Upper lobe of left lung (tissue), 6 donors: ENCODE measurements at places on chromosomes 16 and 17. TPM values are rescaled to one million over a fixed set of nuclear protein-coding genes. Genes with fewer than 3 reads are reported as not detected.

GRCh38 chr17:77771998-77772397 is 186.5 kb upstream of the TNRC6C start:
- no peak overlapping the region for H3K27ac ChIP-seq
- H3K4me3 ChIP-seq, result no peak overlapping the region
- no peak for DNase-seq
- H3K4me1 ChIP-seq, result peaks cover 7% of the 10 kb centered on the region
- H3K27me3 ChIP-seq, result no peaks in the 10 kb centered on the region

DNA sequence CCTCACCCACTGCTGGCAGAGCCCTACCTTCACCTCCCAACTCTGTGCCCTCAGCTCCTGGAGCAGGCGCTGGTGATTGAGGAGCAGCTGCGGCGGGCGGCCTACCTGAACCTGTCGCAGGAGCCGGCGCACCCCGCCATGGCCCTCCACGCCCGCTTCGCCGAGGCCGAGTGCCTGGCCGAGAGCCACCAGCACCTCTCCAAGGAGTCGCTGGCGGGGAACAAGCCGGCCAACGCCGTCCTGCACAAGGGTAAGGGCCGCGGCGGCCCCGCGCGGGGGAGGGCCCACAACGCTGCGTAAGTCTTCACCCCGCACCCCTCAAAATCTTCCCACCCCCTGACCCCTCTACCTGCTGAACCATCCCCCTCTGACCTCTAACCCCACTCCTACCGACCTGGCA is 7.0 kb downstream of the RNF227 start:
- DNase-seq, result peak; percentile 83
- no peak overlapping the region for H3K4me3 ChIP-seq
- no peaks in the 10 kb centered on the region for H3K27me3 ChIP-seq

PPL gene
- 131 TPM for total RNA-seq

- no peaks in the 10 kb centered on the region for H3K36me3 ChIP-seq
Measured at GRCh38 chr17:59155439-59156177, at the start of gene PRR11. PRR11 (plus strand) TSS chr17:59155746; CDS start chr17:59169753, 14,007 bp downstream.

RPGRIP1L gene
- total RNA-seq, result 15.9 TPM

- H3K27ac ChIP-seq, result no peak overlapping the region
- no peak for DNase-seq
Measured at GRCh38 chr17:4800462-4801196, 1.5 kb downstream of the C17orf114 start.

DNA sequence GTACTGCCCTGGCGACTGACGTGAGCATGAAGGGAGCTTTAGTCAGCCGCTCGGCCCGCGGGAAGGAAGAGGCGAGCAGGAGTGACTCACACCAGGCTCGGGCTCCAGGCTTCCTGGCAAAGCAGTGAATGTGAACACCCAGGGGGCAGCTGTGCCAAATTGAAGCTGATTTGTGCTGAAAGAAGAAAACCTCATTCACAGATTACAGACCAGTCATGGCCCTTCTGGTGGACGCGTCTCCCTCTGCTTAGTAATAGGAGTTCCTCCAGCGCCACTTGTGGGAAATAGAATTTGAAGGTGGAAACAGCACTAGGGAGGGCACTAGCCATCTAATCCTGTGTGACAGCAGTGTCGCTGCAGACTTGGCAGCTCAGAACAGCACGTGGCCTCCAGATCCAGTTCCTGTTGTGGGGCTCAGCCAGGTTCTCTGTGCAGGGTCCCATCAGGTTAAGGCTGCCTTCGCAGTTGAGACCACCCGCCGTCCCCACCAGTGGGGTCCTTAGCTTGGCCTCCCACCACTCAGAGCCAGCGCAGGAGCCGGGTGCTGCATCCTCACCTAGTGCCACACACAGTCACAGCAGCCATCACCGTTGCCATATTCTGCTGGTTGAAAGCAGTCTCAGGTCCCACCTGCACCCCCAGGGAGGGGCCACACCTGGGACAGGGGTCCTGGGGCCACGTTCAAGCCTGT is 164.5 kb upstream of the CHMP6 start:
- H3K4me1 ChIP-seq, result peaks cover 2% of the 10 kb centered on the region
- peak; percentile 56 for DNase-seq
- no peak overlapping the region for H3K27ac ChIP-seq
- no peak overlapping the region for H3K4me3 ChIP-seq
- H3K27me3 ChIP-seq, result no peaks in the 10 kb centered on the region

DNA sequence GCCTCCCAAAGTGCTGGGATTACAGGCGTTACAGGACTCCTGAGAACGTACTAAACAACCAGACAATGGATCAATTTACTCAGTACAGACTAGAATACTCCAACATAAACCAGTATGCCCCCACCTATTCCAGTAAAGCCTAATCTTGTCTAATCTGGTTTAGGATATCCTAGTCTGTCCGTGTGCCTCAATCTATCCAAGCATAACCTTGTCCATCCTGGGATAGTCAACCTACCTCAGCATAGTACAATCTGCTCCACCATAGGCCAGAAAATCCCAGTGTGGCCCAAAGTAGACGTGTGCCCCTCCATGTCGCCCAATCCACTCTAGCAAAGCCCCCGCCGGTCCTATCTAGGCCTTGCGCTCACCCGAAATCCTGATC is 625 bp downstream of the DVL2 start:
- peaks cover 43% of the 10 kb centered on the region for H3K4me1 ChIP-seq
- H3K36me3 ChIP-seq, result peaks cover 27% of the 10 kb centered on the region
- H3K27me3 ChIP-seq, result no peaks in the 10 kb centered on the region
- peak; percentile 33 for DNase-seq

C1QL1 gene
- not detected for total RNA-seq

GRCh38 chr17:75767881-75768280 is 2.9 kb upstream of the GALK1 start:
- no peak for DNase-seq
- H3K4me3 ChIP-seq, result no peak overlapping the region
- H3K27me3 ChIP-seq, result no peaks in the 10 kb centered on the region

CAMKK1 gene
- 4.9 TPM for total RNA-seq

DNA sequence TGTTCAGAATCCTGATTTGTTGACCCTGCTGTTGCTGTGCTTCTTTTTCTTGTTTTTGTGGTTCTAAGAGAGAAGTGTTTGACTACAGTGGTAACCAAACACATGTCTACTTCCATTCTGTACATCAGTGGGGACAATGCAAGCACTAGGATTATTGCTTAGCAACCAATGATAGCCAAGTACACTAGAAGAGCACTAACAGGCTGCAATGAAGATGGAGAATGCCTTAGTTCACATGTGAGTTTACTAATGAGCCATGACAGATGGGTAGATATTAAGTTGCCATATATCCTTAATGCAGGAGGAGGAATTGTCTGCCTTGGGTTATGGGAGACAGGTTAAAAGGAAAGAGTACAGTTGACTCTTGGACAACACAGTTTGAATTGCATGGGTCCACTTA is 8.3 kb downstream of the EFCAB5 start:
- no peaks in the 10 kb centered on the region for H3K27me3 ChIP-seq
- H3K4me3 ChIP-seq, result no peak overlapping the region
- DNase-seq, result no peak

TLCD1 gene
- 7.3 TPM for total RNA-seq

GRCh38 chr16:8084882-8085281 is 505.4 kb downstream of the TMEM114 start:
- no peaks in the 10 kb centered on the region for H3K4me1 ChIP-seq
- H3K4me3 ChIP-seq, result no peak overlapping the region
- H3K27me3 ChIP-seq, result no peaks in the 10 kb centered on the region
- no peaks in the 10 kb centered on the region for H3K36me3 ChIP-seq
- H3K27ac ChIP-seq, result no peak overlapping the region

VTN gene
- total RNA-seq, result 3.7 TPM

- H3K4me3 ChIP-seq, result no peak overlapping the region
- DNase-seq, result no peak
- H3K27me3 ChIP-seq, result no peaks in the 10 kb centered on the region
- peaks cover 4% of the 10 kb centered on the region for H3K36me3 ChIP-seq
Measured at GRCh38 chr17:2655546-2655945, 56.0 kb downstream of the CLUH start.

GRCh38 chr16:10923146-10923649 is 19.1 kb downstream of the DEXI start:
- H3K4me3 ChIP-seq, result no peak overlapping the region
- peaks cover 77% of the 10 kb centered on the region for H3K36me3 ChIP-seq
- no peak overlapping the region for H3K27ac ChIP-seq
- no peaks in the 10 kb centered on the region for H3K27me3 ChIP-seq
- peaks cover 24% of the 10 kb centered on the region for H3K4me1 ChIP-seq

DNA sequence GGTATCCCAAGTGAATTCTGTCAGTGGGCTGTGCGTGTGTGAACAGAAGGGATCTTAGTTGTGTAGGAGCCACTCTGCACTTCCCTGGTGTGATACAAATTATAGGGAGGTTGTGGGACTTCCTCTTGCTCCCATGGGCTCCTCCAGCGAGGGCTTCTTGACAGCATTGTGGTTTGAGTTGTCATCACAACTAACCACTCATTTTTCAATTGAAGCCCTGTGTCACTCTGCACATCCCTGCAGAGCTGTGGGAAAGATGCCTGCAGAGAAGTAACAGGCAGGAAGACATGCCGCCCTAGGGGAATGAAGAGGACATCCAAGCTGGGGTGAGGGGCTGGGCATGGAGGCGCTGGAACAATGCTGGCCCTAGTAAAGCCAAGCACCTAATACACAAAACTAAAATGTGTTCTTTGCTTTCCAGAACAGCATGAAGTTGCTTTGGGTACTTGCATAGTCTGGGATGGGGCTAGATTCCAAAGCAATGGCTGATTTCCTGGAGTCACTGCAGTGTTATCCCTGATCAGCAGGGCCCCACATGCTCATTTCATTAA is 692.5 kb downstream of the TOX3 start:
- H3K4me1 ChIP-seq, result no peaks in the 10 kb centered on the region
- DNase-seq, result no peak
- H3K4me3 ChIP-seq, result no peak overlapping the region
- no peak overlapping the region for H3K27ac ChIP-seq

DNA sequence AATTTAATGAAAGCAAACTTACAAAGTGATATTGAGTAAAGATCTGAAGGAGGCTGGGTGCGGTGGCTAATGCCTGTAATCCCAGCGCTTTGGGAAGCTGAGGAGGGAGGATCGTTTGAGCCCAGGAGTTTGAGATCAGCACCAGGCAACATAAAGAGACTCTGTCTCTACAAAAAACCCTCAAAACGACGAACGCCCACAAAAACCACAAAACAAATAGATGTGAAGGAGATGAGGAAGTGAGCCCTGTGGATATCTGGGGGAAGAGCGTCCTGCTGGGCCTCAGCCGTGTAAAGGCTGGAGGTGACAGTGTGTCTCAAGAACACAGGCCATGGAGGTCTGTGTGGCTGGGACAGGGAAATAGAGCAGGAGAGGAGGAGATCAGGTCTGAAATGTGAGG is 68.8 kb downstream of the ITFG1 start:
- H3K27ac ChIP-seq, result no peak overlapping the region
- no peak for DNase-seq
- H3K4me1 ChIP-seq, result peaks cover 7% of the 10 kb centered on the region

GRCh38 chr16:30954993-30955392 is 2.6 kb upstream of the SETD1A start:
- H3K4me3 ChIP-seq, result no peak overlapping the region
- peaks cover 35% of the 10 kb centered on the region for H3K4me1 ChIP-seq
- peaks cover 17% of the 10 kb centered on the region for H3K36me3 ChIP-seq
- H3K27me3 ChIP-seq, result no peaks in the 10 kb centered on the region
- DNase-seq, result no peak
- H3K27ac ChIP-seq, result no peak overlapping the region

GRCh38 chr17:41530062-41531048 is 2.2 kb upstream of the KRT19 start:
- peak; percentile 85 for DNase-seq
- peaks cover 15% of the 10 kb centered on the region for H3K27me3 ChIP-seq
- no peaks in the 10 kb centered on the region for H3K36me3 ChIP-seq
- no peak overlapping the region for H3K4me3 ChIP-seq

DNA sequence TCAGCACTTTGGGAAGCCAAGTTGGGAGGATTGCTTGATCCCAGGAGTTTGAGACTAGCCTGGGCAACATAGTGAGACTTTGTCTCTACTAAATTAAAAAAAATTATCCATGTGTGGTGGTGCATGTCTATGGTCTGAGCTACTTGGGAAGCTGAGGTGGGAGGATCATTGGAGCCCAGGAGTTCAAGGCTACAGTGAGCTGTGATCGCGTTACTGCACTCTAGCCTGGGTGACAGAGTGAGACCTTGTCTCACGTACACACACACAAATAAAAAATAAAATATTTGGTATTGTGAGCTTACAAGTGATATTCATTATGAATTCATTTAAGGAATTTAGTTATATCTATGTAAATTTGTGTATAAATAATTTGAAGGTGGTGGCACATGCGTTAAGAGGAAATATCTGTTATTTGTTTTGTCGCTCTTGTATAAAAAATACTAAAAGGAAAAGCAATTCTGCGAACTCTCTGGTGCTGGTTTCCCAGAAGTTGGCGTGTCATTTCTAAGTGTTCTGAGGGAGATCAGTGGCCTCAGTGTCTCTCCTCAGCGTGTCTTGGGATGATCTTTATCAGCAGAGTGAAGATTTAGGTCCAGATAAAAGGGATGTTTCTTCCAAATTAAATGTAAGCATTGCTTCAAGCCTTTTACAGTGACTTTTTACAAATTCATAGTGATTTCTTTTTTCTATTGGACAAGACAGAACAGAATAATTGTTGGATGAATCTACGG is 187.6 kb downstream of the FTO start:
- no peak overlapping the region for H3K27ac ChIP-seq
- H3K36me3 ChIP-seq, result peaks cover 17% of the 10 kb centered on the region
- H3K27me3 ChIP-seq, result no peaks in the 10 kb centered on the region
- peaks cover 25% of the 10 kb centered on the region for H3K4me1 ChIP-seq

- peaks cover 5% of the 10 kb centered on the region for H3K4me1 ChIP-seq
- H3K27me3 ChIP-seq, result no peaks in the 10 kb centered on the region
- no peaks in the 10 kb centered on the region for H3K36me3 ChIP-seq
- DNase-seq, result no peak
Measured at GRCh38 chr17:63140255-63140654, 174.2 kb downstream of the TANC2 start.

GRCh38 chr17:38653230-38653629 is 21.5 kb downstream of the EPOP start:
- H3K4me3 ChIP-seq, result no peak overlapping the region
- no peak for DNase-seq
- H3K27me3 ChIP-seq, result no peaks in the 10 kb centered on the region
- no peak overlapping the region for H3K27ac ChIP-seq

- peaks cover 71% of the 10 kb centered on the region for H3K36me3 ChIP-seq
- H3K4me1 ChIP-seq, result peaks cover 9% of the 10 kb centered on the region
- peak; percentile 40 for DNase-seq
- H3K27ac ChIP-seq, result no peak overlapping the region
- H3K4me3 ChIP-seq, result no peak overlapping the region
- no peaks in the 10 kb centered on the region for H3K27me3 ChIP-seq
Measured at GRCh38 chr16:72099377-72099818, 5.8 kb downstream of the DHX38 start.

DNA sequence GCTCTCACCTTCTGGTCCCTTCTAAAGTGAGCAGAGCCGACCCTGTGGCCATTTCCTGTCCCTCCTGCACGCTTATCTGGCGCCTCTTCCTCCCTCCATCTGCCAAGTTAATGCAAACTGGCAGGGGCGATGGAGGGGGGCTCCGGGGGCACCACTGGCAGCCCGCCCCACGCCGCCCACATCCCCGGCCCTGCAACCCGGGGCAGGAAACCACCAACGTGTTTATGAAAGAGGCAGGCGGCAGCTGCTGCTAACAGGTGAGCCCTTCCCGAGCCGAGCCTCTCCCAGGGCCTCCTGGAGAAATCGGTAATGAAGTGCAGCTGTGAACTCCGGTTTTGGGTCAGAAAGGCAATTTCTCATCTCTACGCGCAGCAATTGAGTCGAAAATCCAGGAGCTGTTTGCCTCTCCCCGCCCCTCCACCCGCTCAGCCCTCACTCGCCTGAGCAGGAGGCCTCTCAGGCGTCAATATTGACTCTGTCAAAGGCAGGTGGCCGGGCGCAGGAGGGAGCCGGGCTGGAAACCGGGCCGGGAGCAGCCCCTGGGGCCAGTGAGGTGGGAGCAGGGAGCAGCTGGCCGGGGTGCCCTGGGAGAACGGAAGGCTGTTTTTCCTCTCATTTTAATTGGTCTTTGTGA is 164.4 kb upstream of the GSE1 start:
- H3K27ac ChIP-seq, result no peak overlapping the region
- DNase-seq, result no peak
- peaks cover 14% of the 10 kb centered on the region for H3K4me1 ChIP-seq
- no peaks in the 10 kb centered on the region for H3K27me3 ChIP-seq
